ENCODE measurements at places on chromosomes 4 and X.

- no peak for DNase-seq
These were observed 14.1 kb upstream of the PAPSS1 start for GRCh38 chr4:107734120-107734519.

DNA sequence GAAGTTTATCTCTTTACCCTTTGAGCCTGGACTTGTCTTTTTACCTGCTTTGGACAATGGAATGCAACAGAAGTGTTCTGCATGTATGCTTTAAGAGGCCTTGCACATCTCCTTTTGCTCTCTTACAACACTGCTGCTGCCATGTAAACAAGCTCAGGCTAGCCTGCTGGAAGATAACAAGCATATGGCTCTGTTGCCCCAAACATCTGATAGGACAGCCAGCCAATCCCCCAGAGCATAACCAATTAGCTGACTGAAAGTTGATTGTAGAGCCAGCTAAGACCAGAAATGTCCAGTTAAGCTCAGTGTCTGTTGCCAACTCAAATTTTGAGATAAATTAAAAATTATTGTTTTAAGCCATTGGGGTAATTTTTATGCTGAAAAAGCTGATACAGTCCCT lies 510.6 kb upstream of the CNKSR2 start:
- DNase-seq: no peak

DNA sequence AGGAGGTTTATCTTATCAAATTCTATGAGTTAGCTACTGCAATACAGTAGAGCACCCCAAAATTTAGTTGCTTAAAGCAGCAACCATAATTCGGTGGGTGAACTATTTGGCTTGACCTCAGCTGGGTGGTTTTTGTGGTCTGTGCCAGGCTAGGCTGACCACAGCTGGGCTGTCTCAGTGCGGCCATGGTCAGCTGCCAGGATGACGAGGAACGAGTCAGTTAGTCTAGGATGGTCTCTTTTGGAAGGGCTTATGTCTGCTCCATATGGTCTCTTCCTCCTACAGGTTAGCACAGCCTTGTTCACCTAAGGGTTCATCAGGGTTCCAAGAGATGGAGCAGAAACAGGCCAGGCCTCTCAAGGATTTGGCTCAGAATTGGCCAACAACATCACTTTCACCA lies 210.4 kb downstream of the PALLD start:
- no peak for DNase-seq

- DNase-seq: no peak
These were observed 2629.2 kb downstream of the PCDH7 start for GRCh38 chr4:33349376-33349775.

DNA sequence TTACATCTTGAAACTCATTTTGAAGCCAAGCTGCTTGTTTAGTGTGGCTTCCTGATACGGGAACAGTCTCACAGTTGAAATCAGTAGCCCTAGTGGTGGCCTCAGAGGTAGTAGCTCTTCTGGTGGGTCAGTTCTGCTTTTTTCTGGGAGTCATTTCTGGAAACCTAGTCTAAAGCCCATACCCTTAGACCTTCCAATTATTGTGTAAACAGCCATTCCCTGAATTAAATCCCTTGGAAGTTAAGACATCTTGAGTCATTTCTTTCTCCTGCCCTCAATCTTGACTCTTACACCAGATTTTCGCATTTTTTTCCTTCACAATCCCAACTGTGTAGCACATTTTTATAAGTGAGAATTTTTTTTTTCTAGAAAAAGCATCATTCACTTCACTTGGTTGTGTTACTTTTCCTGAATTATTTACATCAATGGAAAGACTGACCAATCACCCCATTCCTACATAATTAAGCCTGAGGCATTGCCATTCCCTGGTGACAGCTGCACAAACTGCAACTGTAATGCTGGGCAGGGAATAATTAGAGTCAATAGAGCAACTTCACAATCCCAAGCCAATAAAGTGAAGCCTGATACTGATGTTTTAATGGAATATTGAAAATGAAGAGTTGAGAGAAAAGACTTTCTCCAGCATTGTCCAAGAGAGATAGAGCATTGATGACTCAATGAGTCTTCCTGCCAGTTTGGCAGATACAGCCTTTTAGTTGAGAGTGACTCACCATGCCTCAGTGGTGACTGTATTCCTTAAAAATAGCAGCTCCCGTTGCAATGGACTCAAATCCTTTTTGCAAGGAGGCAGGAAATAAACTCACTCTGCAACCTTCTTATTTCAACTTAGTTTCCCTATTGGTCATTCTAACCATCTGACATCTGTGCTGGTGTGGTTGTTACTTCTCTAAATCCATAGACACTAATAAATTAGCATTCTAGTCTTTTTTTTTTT lies 13.0 kb upstream of the SEPSECS start:
- DNase-seq: no peak

DNA sequence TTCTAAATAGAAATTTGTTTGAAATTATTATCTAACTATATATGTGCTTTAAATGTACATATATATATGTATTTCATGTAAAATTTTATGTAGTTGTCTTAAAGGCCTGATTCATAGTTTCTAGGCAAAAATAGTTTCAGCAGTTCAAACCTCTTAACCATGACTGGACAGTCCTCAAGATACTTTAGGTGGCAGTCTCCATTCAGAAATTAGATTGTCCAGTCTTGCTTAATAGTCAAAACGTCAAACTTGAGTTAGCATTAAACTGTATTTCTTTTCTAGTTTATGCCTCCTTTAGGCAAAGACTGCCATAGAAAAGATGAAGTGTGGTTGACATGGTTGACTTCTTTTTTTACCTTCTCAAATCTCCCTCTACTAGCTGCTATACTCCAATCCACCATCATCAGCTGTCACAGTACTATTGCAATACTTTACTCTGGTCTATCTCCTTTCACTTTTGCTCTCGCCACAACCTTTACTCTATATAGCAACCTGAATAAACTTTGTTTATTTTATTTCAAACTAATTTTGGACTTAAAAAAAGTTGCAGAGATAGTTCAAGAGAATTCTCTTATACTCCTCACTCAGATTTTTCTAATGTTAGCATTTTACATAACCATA lies 395.6 kb upstream of the DIPK2B start:
- no peak for DNase-seq

DNA sequence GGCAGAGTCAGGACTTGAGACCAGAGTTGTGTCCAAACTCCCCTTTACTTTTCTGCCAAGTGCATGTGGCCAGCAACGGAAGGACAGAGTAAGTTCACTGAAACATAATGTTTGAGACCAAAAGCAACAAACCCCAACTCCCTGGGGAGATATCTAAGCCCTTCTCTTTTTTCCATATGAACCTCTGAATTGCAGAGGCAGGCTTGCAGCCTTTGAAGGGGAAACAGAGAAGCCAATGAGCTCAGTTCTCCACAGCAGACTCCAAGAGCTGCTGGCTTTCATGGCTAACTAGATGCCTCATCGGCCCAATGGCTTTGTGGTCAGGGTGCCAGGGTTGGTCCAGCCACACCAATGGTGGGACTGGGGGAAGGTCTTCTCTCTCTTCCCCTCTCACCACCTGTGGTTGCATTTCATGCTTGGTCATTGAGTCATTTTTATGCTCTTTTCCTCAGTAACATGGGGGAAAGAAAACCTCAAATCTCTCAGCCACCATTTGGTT lies 34.0 kb downstream of the STARD8 start:
- DNase-seq: no peak

DNA sequence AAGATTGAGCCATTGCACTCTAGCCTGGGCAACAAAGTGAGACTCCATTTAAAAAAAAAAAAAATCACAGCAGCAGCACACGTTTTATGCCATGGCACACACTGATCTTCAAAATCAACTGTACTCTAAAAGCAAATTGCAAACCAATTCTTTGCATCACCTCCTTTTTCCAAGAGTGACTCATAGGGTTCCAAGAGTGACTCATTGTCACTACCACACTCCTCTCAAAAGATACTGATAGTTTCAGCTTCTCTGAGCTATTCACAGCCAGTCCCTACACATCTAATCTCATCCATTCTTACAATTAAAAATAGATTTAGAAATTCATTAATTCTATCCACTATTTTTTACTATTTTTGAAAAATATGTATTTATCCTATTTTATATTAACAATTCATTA lies 1494.9 kb upstream of the AGA start:
- no peak for DNase-seq

DNA sequence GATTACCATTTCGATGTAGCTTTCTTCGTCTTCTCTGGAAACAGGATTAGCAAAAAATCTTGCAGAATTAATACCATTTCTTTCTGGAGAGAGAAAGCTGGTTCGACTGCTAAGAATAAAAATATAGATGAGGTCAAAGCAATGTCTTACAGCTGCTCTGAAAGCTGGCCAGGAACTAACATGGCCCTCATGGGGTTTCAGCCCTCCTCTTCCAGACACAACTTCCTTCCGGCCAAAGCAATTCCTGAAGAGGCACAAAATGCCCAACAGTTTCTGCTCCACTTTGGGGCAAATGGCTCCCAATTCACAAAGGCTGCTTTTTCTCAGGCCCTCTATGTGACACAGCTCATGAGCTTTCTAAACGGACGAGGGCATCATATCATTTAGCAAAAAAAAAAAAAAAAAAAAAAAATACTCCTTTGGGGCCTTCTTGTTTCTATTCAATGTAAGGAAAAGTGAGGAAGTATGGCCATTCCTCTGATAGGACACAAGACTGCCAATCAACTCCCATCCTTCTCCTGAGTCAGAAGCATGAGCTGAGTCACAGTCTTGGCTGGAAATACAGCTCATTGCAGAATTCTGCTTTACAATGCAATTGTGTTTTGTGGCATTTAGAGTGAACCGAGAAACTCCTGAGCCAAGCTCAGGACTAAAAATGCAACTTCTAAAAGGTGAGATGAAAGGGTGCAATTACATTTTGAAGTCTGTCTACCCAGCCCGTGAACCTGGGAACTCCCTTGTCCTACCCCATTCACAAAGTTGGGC lies 42.7 kb upstream of the CTAG2 start:
- no peak for DNase-seq

DNA sequence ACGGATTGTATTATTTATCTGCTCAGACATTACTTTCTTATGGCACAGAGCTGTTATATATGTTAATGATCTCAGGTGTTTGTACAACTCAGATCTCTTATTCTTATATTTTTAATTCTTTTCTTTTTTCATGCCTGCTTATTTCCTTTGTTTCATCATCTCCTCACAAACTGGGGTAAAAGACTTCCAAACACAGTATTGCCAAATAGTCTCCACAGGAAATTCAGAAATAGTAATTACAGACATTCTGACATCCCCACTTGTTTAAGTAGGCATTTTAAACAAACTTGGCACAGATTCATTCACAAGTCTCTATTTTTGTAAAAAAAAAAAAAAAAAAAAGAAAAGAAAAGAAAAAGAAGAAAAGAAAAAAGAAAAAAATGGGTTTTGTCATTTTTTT lies 129.7 kb upstream of the USP38 start:
- no peak for DNase-seq

- DNase-seq: no peak
These were observed 67.9 kb downstream of the PPP3CA start for GRCh38 chr4:101279377-101279871.

- no peak for DNase-seq
These were observed 12.7 kb upstream of the UBA6 start for GRCh38 chr4:67713529-67714247.

GRCh38 chr4:106893395-106893881 lies 142.7 kb downstream of the DKK2 start:
- DNase-seq: no peak

All from effector memory CD4-positive, alpha-beta T cell (primary cell).